ENCODE measurements at places on chromosomes 13 and 19.

DNA sequence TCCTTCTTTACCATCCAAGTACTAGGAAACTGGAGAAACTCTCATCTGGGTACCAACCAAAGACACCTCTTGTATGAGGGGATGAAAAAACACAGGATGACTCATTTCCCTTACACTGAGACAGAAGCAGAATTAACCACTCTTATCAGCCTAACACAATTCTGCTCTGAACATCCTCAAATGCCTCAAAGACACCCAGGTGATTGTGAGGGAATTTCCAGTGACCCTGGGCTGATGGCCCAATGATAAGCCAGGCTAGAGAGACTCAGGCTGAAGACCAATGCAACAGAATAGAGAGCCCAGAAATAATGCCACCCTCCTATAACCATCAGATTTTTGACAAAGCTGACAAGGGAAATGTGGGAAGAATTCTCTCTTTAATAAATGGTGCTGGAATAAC is 7.0 kb downstream of the ZNF737 start:
- DNase-seq, result no peak

GRCh38 chr19:49591731-49592485 is 926 bp downstream of the PRR12 start:
- DNase-seq, result peak; percentile 39

GRCh38 chr19:7895565-7895964 is 7.3 kb downstream of the LRRC8E start:
- no peak for DNase-seq

- no peak for DNase-seq
Observed at GRCh38 chr13:94708031-94708859, 4.1 kb downstream of the SOX21 start.

GRCh38 chr13:95181586-95181985 is 119.7 kb downstream of the ABCC4 start:
- no peak for DNase-seq

DNA sequence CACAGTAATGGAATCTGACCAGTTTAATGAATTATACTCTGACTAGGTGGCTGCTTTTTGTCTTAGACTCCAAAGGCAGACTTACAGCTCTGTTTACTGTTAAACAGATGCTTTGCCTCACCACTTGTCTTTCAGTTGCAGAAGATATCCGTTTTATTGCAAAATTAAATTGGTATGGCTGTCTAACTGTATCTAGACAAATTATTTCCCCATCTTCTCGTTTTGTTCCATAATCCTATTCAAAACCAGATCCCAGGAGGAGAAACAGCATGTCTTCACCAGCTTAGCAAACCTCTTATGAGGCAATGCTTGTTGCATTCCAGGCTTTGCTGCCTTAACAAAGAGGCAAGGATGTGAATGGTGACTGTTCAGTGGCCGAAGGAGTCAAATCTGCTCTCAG is 215.6 kb downstream of the TDRD3 start:
- DNase-seq, result peak; percentile 13

DNA sequence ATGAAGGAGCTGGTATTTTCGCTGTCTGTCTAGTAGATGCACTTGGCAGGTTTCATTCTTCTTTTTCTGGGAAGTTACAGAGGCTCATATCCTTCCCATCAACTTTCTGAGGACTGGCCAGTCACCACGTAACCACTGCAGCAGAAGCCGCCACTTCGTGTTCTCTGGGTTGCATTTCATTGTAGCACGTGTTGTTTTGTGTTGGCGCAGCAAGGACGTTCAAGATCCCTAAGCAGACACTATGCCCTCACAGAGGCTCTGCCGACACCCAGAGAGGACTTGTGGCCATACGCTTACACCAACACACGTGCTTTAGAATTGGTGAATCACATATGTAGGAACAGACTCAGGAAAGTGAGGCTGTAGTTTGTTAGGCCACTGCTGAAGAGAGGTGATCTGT is 42.2 kb upstream of the TEX29 start:
- no peak for DNase-seq

GRCh38 chr13:77994166-77994565 is 75.5 kb upstream of the EDNRB start:
- no peak for DNase-seq

DNA sequence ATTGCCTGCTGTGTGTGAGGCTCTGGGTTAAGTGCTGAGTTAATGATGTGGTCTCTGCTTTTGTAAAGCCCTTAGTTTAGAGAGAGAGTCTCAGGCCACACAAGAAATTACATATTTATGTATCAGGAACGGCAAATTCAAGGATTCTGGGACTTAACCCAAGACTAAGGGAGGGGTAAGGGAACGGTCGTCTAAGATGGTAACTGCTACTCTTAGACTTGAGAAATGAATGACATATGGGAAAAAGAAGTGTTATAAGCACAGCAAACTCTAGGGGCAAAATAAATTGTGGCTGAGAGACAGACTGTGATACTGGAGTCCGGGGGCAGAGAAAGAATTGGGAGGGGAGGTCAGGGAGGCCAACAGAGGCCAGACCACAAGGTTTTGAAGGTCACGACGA is 10.2 kb downstream of the VSIG10L start:
- no peak for DNase-seq

DNA sequence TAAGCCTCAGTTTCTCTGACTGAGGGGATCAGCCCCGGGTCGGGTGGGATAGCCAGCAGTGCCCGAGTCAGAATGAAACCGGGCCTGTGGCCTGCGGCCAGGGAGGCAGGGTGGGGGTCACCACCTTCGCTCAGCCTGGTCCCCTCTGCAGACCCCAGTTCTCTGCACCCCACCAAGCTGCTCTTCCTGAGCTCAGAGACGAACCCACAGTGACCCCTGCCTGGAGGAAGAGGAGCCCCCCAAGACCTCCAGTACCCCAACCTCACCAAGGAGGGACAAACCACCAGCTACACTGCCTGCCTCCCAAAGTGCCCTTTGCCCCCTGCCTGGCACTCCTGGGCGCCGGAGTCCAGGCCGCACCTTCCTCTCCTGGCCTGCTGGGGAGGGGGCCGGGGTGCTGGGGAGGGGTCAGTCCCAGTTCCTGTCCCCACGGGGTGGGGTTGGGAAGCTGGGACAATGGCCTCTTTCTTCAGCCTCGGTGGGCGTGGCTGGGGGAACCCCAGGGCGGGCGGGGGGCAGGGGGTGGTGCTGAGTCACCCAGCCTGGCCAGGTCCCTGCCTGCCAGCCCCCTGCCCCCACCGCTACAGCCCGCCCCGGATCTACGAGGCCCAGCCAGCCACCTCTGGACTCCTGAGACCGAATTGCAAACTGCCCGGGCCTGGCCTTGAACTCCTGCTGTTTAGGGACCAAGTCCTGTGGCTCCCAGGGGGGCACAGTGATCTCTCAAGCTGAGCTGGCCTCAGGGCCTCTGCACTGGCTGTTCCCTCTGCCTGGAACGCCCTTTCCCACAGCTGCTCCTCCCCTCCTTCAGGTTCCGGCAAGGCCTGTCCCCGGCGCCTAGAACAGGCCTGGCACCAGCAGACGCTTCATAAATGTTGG is 14.3 kb downstream of the ZBTB7A start:
- DNase-seq, result no peak

GRCh38 chr19:3899531-3900294 is 19.2 kb downstream of the ATCAY start:
- peak; percentile 9 for DNase-seq

DNA sequence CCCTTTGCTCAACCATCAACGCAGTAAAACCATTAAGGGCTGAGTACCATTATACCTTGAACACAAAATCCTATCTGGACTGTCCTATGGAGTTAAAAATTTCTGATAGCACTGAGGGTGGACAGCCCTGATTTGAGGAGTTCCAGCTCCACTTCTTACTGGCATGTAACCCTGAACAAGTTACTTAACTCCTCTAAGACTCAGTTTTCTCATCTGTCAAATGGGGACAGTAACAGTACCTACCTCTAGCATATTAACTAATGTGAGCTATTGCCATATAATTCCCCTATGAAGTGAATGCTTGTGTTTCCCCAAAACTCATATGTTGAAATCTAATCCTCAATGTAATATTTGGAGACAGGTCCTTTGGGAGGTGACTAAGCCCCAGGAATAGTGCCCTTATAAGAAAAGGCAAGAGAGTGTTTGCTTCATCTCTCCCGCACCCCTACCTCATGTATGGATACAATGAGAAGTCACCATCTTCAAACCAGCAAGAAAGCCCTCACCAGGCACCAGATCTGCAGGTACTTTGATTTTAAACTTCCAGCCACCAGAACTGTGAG is 61.9 kb upstream of the DOCK9 start:
- DNase-seq, result no peak

DNA sequence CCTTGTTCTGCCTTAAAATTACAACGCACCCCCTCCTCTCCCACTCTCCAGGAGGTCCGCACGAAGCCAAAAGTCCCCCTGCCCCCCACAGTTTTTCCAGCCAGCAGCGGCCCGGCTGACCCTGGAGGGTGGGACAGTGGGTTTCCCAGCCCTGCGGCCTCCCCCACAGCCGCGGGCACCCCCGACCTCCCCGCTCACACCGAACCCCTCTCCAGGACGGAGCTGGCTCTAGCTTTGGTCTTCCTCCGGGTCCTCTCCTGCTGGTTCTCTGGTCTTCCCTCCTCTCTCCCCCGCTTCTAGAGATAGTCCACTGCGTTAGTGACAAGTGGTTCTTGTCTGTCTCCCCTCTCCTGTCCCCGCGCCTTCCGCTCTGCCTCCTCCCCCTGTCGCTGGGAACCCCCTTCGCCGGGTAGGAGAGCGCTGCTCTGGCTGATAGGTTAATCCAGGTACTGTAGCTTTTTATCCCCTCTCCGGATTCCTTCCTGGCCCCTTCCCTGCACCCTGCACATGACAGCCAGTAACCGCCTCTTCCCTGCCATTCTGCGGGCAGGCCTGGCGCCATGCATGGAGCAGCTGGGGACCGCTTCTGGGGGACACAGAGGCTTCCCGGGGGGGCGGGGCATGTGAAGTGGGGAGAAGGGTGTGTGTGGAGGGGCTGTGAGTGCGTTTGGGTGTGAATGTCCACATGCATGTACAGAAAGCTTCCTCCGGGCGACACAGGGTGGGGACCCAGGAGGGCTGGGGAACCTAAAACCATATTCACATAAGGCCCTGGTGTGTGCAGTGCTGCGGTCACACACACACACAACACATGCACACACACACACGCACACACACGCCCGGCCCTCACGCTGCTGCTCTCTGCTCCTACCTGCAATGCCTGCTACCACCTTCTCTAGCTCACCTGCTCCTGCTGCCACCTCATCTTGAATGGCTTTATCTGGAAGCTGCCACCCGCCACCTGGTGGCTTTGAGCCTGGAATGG is 17.2 kb downstream of the PRR36 start:
- DNase-seq, result no peak

- DNase-seq, result peak; percentile 88
Observed at GRCh38 chr13:45328661-45329111, 12.3 kb downstream of the TPT1 start.

DNA sequence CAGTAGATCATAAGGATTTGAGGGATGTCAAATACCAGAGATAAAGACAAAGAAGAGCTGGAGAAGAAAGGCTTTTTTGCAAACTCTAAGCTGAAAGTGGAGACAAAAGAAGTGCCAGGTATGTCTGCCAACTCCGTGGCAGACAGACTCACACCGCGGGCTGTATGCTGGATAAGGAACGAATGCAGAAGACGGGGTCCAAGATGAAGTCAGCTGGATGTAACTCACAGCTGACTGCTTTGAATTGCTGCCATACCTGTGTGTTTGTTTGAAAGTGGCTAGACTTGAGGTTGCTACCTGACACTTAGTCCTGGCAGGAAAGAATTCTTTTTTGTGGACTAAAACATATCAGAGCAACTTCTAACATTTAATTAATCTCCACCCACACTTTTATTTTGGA is 398.8 kb downstream of the DLEU7 start:
- DNase-seq, result no peak

- DNase-seq, result peak; percentile 45
Observed at GRCh38 chr13:46317120-46317519, 69.9 kb downstream of the RUBCNL start.

- DNase-seq, result no peak
Observed at GRCh38 chr13:43697323-43697722, 89.4 kb downstream of the ENOX1 start.

GRCh38 chr13:108003626-108004025 is 211.7 kb downstream of the LIG4 start:
- no peak for DNase-seq

DNA sequence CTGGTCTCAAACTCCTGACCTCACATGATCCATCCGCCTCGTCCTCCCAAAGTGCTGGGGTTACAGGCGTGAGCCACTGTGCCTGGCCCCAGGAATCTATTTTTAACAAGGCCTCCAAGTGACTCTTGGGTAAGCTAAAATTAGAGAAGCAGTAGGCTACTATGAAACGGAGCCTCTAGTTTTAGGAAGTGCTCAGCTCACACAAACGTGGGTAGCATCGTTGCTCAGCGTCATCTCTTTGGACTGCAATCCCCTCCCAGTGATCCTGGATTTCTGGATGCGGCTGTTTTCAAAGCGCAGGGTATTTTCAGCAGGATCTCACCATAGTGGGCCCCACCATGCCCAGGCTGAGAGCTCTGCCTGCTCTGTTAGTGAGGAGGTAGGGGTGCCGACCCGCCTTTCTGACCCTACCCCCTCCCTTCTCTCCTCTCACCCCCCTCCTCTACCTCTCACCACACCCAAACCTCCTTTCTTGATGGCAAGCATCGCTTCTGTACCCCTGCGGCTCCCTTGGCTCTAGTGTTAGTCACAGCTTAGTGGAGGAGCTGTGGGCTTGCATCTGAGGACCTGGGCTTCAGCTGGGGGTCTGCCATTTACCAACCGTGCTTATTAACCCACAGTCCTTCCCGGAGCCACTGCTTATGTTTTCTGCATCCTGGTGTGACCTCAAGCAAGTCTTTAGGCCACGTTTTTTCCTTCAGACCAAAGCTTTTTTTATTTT is 34.2 kb downstream of the GJA3 start:
- no peak for DNase-seq

- no peak for DNase-seq
Observed at GRCh38 chr19:4557971-4558941, 1.2 kb downstream of the SEMA6B start.

DNA sequence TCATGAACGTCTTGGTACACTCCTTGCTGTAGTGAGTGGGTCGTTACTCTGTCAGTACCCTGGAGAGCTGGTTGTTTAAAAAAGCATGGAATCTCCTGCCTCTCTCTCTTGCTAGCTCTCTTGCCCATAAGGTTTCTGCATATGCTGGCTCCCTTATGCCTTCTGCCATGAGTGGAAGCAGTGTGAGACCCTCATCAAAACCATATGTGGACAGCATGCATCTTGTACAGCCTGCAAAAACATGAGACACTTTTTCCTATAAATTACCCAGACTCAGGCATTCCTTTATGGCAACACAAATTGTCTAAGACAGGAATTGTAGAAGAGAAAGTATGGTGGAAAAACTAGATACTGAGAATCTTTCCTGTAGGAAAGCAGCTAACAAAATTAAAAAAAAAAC is 516.3 kb downstream of the SLITRK6 start:
- DNase-seq, result no peak

- no peak for DNase-seq
Observed at GRCh38 chr19:46955813-46956371, 63.7 kb upstream of the NPAS1 start.

Measured in AG10803 (cell line).